ENCODE measurements at places on chromosomes 5 and 9. TPM values are rescaled to one million over a fixed set of nuclear protein-coding genes. Genes with fewer than 3 reads are reported as not detected.

PCDHA13 gene
- 0.04 TPM for total RNA-seq

DNA sequence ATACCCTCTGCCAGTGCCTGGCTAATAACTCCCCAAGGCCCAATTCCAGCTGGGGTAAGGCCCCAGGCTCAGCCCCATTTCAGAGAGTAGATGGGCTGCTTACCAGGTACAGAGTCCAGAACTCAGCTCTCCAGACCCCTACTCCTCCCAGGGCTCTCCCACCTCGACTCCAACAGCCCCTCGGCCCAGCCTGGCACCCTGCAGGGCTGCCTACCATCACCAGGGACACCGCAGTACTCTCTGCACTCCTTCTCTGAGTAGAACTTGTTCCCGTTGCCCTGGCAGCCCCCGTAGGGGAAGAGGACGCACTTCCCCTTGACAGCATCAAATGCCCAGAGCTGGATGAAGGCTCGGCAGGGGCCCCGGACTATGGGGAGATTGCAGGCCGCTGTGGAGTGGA lies 17.4 kb downstream of the AMBP start:
- no peak for DNase-seq

- no peak for DNase-seq
These were observed 402.8 kb downstream of the MAT2B start for GRCh38 chr5:163908253-163908652.

- peak; percentile 45 for DNase-seq
These were observed 1.1 kb downstream of the LARP1 start for GRCh38 chr5:154756009-154756867.

- no peak for DNase-seq
These were observed 149.4 kb downstream of the MACROH2A1 start for GRCh38 chr5:135249658-135250057.

DNA sequence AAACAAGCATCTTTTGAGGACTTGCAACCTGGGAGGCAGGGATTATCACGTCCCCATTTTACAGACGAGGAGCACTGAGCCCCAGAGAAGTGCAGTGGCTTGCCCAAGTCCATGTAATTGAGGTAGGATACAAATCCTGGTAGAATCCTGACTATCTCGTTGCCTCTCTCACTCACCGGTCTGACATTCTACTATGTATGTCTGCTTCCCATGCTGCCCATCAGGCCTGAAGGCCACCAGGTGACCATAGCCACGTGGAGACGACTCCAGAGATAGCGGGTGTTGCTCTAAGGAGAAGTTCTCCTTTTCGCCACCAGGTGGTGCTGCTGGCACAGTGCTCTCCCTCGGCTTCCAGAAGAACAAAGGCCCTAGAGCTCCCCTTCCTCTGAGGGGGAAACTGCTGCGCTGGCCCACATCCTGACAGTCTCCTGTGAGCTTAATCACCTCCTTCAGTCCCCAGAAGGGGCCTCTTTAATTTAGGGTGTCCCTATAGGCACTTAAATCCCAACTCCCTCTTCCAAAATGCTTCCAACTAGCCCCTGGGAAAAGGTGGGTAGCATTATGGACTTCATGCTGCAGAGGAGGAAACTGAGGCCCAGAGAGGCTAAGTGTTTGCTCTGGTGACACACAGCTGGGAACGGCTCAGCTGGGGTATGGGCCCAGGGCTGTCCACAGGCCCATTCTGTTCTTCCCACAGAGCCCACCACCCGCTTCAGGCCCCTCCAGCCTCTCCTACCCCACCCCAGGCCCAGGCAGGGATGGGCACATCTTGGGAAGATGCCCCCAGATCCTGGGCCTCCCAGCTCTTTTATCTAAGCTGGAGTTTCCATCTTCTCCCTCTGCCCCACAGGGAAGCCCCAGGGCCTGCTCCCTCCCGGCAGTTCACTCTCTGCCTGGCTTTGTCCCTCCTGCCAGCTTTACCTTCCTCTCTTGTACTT lies 6.4 kb downstream of the SLC34A1 start:
- DNase-seq = peak; percentile 90

DNA sequence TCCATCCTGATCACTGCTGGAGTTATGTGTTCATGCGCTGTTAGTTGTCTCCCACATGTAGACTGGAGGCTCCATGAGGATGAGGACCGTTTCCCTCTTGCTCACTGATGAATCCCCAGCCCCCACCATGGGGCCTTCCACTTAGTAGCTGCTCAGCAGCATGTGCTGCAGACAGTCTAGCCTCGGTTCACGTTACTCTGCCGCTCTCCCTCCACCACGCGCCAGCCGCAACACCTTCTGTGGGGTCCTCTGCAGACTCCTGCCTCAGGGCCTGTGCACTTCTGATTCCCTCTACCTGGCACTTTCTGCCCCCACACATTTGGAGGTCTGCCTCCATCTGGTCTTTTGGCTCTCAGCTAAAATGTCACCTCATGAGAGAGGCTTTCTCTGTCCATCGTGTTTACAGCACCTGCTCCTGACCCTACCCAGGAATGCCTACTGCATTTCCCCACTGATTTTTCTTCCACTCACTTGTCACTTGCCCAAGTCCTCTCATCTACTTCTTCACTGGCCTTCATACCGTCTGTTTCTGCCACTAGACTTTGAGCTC lies 36.3 kb downstream of the STK10 start:
- DNase-seq = no peak

- no peak for DNase-seq
These were observed 79.2 kb downstream of the UBE2QL1 start for GRCh38 chr5:6527749-6528455.

All from muscle of leg (tissue), 16 donors.